ENCODE measurements at places on chromosomes 16 and 17.

DNA sequence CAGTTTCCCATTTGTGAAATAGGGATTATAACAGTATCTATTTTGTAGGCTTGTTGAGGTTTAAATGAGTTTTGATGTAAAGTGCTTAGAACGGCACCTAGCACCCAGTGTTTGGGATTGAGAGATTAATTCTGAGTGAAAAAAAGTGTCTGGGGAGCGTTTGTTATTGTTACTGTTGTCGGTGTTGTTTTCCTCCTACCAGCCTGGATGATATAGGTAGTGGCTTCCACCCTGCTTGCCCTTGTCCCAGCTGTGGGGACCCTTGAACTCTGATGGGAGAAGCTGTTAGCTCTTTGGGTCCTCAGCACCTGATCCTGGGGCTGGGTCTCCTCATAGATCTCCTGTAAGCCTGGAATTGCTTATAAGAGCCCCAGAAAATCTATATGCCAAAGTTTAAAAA, 4.9 kb downstream of the FMNL1 start:
- DNase-seq: no peak

- DNase-seq: no peak
These were observed 41.3 kb upstream of the RASD1 start for GRCh38 chr17:17537311-17538099.

- no peak for DNase-seq
These were observed 62.1 kb upstream of the NOL11 start for GRCh38 chr17:67655478-67656148.

DNA sequence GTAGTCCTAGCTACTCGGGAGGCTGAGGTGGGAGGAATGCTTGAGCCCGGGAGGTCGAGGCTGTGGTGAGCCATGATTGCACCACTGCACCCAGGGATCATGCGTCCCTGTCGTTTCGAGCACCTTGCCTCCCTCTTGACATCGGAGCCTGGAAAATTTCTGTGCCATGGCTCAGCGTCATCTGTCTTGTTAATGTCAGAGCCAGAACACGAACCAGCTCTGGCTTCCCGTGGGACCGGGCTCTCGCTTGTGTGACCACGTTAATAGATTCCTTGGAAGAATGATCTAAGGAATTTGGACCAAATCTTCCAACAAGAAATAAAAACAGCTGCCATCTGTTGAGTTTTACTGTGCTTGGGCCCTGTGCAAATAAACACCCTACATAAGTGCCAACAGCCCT, 117.7 kb downstream of the ABCC1 start:
- no peak for DNase-seq

- peak; percentile 77 for DNase-seq
These were observed 55.8 kb upstream of the FASN start for GRCh38 chr17:82153745-82154375.

DNA sequence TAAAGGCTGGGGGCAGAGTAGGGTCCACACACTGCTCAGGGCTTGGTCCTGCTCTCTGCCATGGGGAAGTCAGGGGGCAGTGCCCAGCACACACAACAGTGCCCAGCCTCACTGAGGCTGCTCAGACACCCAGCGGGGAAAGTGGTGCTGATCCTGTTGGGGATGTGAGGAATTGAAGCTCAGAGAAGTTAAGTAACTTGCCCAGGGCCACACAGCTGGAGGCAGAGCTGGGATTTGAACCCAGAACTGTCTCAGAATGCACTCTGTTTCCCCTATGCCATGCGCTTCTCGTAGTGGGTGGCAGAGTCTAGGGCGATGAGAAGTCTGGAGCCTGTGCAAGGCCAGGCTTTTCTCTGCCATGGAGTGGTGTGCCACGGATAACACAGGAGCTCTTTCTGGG, 59.3 kb downstream of the SDK2 start:
- DNase-seq: no peak

DNA sequence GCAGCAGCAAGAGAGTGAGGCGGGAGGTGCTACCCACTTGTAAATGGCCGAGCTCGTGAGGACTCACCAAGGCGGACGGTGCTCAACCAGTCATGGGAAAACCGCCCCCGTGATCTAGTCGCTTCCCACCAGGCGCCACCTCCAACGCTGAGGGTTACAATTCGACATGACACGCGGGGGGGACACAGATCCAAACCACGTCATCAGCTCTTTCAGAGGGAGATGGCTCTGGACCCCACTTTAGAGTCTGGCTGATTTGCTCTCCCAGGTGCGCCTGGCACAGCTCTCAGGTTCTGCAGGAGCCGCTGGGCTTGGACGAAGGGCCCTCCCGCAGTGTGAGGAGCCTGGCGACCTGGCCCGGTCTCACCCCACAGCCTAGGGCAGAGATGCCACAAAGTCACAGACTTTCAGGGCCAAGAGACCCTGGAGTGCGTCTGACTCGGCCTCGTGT, 21.1 kb upstream of the DOC2B start:
- DNase-seq: no peak

- no peak for DNase-seq
These were observed 23.8 kb downstream of the LITAF start for GRCh38 chr16:11562941-11563340.
